B cell (primary cell): ENCODE measurements at places on chromosomes 3 and 15. TPM values are rescaled to one million over a fixed set of nuclear protein-coding genes. Genes with fewer than 3 reads are reported as not detected.

Gene MFGE8
- total RNA-seq: 26.6 and 28.8 TPM in 2 replicates

Gene CYP1A2
- total RNA-seq: not detected in 2 replicates

Gene GOLGA6B
- total RNA-seq: not detected in 2 replicates

Gene SLC6A6
- 48.7 and 50.1 TPM in 2 replicates for total RNA-seq

Gene FANCD2OS
- total RNA-seq: not detected in 2 replicates

Gene CYP8B1
- not detected in 2 replicates for total RNA-seq

Gene KNG1
- not detected in 2 replicates for total RNA-seq

Gene CHRNA3
- total RNA-seq: not detected in 2 replicates

Gene TRIM42
- not detected in 2 replicates for total RNA-seq

Gene FETUB
- not detected in 2 replicates for total RNA-seq

Gene HDDC3
- total RNA-seq: 23.4 and 23.9 TPM in 2 replicates

Gene TMC3
- not detected in 2 replicates for total RNA-seq

- peak; percentile 91 for DNase-seq
Measured at GRCh38 chr15:51731549-51732267, 5.7 kb downstream of the LYSMD2 start.

GRCh38 chr3:147191795-147192385, 214.5 kb downstream of the ZIC4 start:
- peak; percentile 2 for DNase-seq

GRCh38 chr3:59660376-59660775, 610.6 kb upstream of the CFAP20DC start:
- DNase-seq: no peak

GRCh38 chr3:164418414-164418813, 659.9 kb downstream of the SI start:
- no peak for DNase-seq

DNA sequence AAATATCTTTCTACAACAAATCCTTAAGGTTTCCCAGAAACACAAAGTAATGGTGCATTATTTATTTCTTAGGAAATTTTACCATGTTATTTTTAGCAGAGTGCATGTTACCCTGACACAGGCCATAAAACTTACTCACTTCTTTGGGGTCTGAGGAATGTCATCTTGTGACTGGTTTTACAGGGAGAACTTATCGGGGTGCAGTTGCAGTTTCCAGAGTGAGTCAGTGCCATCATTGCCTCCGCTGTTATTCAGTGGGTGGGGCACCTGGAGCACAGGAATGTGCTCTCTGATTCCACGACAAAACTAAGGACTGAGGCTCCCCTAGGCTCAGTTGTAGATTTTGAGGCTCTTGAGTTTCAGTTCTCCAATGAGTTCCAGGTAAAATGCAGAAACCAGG, 11.1 kb upstream of the GREM1 start:
- DNase-seq: no peak

- DNase-seq: no peak
Measured at GRCh38 chr15:98226578-98226977, 266.1 kb downstream of the ARRDC4 start.

- no peak for DNase-seq
Measured at GRCh38 chr15:82105451-82106215, 59.8 kb upstream of the MEX3B start.

DNA sequence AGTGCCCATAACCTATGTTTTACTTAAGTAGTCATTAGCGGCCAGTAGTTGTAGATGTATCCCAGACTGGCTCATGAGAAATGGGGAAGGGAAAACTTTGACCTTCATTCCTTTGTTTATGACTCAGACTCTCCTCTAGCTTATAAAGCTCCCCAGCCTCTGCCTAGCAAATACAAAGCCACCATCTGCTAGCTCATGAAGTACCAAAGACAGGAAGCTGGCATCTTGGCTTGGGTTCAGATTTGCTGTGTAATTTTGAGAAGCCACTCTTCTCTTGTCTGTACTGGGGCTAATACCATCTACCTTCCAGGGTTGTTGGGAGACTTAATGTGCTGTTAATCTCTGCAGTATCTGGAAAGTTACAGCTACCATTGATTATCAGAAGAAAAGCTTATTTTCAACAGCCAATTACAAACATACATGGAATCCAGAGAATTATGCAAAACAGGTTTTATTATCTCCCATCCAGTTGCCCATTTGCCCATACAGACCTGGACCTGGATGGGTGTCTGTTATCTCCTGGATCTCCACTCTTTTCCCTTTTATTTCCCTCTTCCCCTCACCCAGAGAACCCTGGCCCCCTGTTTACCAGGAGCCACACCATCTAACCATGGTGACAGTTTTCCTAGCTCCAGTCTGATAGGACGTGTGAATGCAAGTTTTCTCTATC, 153.8 kb downstream of the SEMA6D start:
- DNase-seq: no peak

DNA sequence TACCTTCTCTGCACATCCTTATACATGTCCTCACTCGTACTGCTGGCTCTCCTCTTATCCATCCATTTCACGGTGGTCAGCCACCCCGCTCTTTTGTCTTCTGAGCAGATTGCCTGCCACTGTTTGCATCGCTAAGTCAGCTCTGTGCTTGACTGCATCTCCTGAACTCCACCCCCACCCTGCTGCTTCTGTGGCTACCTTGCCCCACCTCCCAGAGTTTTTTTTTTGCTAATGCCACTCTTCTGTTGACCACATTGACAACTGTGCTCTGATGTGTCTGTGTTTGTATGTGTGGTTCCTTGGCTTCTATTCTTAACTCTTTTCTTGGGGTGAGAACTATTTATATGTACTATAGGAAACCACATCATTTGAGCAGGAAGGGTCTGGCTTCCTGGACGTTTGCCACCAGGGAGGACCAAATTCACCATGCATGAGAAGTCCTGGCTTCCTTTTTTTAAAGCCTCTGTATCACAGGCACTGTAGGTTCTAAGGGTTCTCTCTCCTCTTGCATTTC, 12.8 kb upstream of the MTMR10 start:
- peak; percentile 83 for DNase-seq

DNA sequence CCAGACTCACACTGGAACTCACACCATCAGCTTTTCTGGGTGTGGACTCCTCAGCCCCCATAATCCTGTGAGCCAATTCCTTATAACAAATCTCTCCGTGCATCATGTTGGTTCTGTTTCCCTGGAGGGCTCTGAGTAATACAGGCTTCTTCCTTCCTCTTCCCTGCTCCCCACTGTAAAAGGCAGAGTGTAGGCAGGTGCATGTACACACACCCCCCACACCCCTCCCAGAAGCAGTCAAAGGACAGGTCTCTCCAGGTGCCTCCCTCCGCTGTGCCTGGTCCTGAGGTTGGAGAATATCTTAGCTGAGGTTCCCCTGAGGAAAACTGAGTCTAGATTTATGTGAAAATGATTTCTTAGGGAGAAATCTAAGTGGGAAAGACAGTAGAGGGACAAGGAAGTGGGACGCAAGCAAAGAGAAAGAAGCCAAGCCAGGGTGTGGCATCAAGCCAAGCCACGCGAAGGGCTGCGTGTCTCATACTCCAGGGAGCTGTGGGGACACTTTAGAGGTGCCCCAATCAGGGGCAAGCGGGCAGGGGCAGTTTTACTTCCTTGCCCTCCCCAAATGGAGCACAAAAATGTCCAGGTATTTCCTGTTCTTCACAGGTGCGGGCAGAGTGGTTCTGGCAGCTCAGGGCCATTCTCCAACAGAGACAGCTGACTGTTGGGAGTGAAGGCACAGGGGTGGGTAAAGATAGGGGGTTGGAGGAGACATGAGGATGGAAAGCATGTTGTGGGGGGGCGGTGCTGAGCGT, 86.6 kb downstream of the HMG20A start:
- DNase-seq: no peak

- DNase-seq: no peak
Measured at GRCh38 chr15:57820119-57820518, 113.6 kb downstream of the POLR2M start.

GRCh38 chr3:69095636-69096035, 10.9 kb downstream of the ARL6IP5 start:
- DNase-seq: no peak

DNA sequence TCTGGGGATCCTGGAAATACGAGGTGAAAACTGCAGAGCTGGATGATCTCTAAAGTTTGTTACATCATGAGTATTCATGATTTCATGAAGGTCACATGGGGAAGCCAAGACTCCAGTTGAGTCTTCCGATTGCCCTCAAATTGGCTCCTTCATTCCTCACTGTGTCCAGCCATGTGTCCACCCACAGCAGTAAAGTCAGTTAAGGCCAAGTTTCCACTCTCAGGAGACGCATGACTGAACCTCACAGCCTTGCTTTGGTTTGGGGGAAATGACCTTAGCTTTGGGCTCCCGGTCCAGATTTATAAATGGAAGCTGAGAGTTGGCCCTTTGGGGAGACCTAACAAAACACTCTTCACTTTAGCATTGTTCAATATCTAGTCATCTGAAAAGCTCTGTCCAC, 289.7 kb upstream of the MCTP2 start:
- no peak for DNase-seq

DNA sequence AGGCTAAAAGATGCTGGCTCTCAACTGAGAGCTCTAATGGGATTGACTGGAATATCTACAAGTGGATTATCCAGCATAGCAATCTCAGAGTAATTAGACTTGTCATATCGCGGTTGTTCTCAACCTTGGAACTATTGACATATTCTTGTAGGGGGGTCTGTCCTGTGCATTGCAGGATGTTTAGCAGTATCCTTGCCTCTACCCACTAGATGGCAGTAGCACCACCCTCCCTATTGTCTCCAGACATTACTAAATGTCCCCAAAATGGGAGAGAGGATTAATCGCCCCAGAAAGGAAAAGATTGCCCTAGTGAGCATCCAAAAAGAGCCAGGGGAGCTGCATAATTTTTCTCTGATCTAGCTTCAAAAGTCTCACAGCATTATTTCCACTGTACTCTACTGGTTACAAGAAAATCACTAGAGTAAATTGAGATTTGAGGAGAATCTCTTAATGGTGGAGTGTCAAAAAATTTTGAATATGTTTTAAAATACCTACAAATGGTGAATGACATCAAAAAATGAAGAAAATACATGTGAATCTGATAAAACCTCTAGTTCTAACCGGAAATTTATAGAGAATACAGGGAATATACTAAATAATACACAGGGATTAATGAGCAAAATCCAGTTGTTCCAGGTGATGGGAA, 388.2 kb upstream of the AGTR1 start:
- no peak for DNase-seq

DNA sequence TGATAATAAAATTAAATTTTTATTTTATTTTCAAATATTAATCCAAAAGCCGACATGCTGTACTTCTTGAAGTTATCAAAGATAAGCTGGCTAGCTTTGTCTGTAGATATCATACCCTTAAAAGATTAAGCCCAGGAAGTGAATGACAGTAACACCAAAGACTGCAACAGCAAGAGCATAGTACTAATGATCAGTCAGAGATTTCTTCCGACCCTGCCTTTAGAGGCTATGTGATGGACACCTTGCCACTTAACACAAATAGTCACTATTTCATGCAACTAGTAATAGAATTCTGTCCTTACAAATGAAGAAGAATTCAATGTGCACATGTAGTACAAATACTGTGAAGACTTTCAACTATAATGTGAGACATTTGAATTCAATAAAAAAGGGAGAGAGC, 9.3 kb upstream of the MBNL1 start:
- DNase-seq: no peak

DNA sequence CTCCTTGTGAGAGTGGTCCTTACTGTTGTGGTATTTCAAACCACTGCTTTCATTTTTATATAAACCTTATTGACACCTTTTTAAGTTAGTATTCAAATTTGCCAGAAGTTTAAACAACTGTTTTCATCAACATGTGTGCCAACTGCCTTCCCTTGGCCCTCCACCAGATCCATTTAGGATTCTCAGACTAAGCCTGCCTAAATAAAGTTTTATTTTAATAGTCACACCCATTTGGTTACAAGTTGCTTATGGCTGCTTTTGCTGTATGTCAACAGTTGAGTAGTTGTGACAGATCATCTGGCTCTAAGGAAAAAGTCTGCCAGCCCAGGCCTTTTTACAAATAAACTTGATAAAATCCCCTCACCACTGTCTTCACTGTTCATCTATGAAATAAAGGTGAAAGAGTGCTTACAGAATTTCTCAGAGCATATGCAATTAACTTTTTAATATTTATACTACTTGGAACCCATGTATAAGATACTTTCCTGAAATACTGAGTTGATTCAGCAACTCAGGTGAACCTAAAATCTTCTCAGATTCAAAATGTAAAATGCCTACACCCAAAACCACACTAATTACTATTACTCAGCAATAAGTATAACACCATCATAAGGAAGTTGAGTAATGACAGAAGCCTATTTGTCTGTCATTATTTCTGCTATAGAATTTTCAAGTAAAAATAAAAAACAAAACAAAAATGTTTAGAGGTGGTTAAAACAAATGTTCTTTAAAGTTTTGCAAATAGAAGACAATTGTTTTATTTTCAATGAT, 35.1 kb downstream of the PEAK1 start:
- DNase-seq: no peak

GRCh38 chr3:4804161-4805058, 174.8 kb upstream of the BHLHE40 start:
- DNase-seq: no peak

DNA sequence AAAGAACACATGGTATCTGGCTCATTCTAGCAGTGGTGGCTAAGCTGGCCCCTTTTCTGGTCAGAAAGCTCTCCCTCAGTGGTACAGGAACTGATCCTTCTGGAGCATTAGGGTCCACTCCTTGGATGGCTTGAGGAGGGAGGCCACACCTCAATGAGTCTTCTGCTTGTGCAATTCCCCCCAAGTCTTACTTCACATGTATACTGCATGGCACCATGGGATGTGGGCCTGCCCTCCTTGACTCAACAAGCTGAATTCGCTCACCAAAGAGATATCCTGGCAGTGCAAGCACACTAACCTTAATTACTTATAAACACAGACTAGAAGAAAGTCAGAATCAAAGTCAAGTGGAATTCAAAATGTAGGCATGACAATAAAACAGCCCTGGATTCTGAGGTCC, 133.8 kb upstream of the SLC2A2 start:
- no peak for DNase-seq

DNA sequence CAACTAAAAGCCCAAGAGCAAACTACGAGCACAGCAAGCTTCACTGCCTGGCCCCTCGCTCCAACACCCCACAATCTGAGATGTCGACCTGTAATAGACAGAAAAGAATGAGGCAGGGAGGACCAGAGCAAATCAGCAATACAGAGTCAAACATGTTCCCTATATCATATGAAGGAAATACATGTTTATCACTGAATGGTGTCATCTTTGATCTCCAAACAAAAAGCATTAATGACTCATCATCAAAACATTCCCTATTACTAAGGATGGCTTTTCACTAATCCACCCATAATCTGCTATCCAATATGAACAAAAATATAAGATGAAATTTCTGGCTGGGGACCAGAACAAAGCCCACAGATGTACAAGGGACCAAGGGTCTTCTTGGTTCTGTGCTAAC, 34.7 kb downstream of the MYO5A start:
- no peak for DNase-seq

GRCh38 chr3:170815340-170815739, 54.7 kb downstream of the RPL22L1 start:
- no peak for DNase-seq

- no peak for DNase-seq
Measured at GRCh38 chr3:126961191-126961790, 21.6 kb upstream of the PLXNA1 start.

GRCh38 chr3:159685801-159686200, 302.8 kb upstream of the IL12A start:
- no peak for DNase-seq
